ENCODE measurements at places on chromosomes 7 and 10.

DNA sequence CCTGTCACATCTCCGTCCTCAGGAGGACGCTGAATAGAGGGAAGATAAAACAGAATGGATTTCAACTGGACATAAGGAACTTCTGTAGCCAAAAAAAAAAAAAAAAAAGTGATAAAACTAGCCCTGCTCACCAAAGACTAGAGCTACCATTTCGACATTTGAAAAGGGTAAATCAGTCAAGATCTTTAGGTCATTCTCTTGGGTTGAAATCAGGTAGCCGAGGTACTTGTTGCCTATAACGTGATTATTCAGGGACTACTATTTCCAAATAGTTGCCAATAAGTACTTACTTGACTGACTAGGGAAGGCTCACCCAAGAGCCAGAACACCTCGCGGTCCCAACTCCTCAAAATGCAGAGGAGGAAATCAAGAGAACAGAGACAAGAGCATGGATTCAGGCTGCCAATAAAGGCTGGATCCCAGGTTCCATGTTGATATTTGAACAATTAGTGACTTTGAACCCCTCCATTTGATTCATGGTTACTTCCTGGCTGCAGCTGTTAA is 2.0 kb downstream of the RHEB start:
- DNase-seq, result no peak

GRCh38 chr7:55086413-55087201 is 67.8 kb downstream of the EGFR start:
- no peak for DNase-seq

- DNase-seq, result no peak
These were observed 298.3 kb downstream of the RPS24 start for GRCh38 chr10:78332012-78332411.

- no peak for DNase-seq
These were observed 986.9 kb downstream of the REEP3 start for GRCh38 chr10:64508029-64508661.

All from ecto neural progenitor cell (in vitro differentiated cells).